Left ventricle myocardium superior (tissue), 1 donor: ENCODE measurements at places on chromosomes 12 and 14. TPM values are rescaled to one million over a fixed set of nuclear protein-coding genes. Genes with fewer than 3 reads are reported as not detected.

CD4 gene
- 8.4 TPM for total RNA-seq

DNA sequence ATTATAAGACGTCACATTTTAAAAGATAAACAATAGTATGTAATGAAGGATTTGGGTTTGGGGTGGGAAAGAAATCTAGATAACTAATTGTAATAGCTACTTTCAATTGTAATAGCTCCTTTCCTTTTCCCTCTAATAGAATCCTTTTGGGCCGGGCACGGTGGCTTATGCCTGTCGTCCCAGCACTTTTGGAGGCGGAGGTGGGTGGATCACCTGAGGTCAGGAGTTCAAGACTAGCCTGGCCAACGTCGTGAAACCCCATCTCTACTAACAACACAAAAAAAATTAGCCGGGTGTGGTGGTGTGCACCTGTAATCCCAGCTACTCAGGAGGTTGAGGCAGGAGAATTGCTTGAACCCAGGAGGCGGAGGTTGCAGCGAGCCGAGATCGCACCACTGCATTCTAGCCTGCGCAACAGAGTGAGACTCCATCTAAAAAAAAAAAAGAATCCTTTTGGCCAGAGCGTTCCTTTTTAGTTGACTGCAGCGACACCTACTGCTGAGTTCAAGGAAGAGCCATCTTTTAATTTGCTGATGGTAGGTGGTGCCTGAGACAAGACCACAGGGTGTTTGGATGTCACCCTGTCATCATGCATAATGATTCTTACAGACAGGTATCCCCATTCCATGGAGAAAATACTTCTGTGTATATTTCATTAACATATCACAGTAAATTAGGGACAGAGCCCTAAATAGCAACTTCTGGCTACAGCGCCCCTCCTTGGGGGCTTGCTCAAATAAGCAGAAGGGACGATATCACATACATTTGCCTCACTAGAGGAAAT lies 79.5 kb downstream of the ARMH4 start:
- DNase-seq: no peak

DNA sequence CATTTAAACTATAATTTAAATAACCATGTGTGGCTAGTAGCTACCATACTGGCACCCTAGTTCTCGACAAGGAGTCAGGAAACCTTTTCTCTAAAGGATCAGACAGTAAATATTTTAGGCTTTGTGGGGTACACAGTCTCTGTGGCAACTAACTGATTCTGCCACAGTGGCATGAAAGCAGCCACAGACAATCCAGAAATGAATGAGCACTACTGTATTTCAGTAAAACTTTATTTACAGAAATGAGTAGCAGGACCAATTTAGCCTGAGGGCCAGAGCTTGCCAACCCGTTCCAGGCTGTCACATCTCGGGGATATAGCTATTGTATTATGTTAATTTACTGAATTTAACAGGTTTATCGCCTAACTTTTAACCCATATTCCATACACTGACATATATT lies 278.7 kb downstream of the ITPR2 start:
- no peak for DNase-seq

CELA1 gene
- not detected for total RNA-seq

SIRT4 gene
- total RNA-seq: 10.2 TPM

GRCh38 chr14:74507840-74508239 lies 14.3 kb downstream of the ISCA2 start:
- DNase-seq: no peak

CCDC60 gene
- total RNA-seq: not detected

DNA sequence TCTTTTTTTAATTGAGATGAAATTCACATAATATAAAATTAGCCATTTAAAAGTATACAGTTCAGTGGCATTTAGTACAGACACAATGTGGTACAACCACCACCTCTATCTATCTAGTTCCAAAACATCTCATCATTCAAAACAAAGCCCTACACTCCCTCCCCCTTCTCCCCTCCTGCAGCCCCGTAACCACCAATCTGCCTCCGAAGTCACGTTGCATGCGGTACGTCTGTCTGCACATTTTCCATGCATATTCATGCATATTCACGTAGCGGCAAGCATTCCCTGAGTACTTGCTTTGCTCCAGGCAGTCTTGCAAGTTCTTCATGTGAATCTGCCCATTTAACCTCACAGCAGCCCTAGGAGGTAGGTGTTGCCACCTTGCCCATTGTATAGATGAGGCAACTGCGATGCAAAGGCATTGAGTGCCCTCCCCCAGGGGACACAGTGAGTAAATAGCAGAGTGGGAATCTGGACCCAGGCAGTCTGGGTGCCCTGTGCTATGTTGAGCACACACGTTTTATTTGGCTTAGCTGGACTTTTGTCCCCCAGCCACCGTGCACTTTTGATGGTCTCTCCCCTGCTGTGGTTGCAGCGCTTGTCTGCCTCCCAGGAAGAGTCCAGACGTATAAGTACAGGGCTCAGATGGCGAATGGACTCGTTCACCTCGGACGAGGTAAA lies 43.4 kb downstream of the RIN3 start:
- no peak for DNase-seq

TIMM9 gene
- 29.9 TPM for total RNA-seq

- DNase-seq: no peak
Observed at GRCh38 chr12:130419116-130419515, 81.4 kb downstream of the PIWIL1 start.

GRCh38 chr14:81480741-81481140 lies 52.9 kb downstream of the SEL1L start:
- DNase-seq: no peak

DNA sequence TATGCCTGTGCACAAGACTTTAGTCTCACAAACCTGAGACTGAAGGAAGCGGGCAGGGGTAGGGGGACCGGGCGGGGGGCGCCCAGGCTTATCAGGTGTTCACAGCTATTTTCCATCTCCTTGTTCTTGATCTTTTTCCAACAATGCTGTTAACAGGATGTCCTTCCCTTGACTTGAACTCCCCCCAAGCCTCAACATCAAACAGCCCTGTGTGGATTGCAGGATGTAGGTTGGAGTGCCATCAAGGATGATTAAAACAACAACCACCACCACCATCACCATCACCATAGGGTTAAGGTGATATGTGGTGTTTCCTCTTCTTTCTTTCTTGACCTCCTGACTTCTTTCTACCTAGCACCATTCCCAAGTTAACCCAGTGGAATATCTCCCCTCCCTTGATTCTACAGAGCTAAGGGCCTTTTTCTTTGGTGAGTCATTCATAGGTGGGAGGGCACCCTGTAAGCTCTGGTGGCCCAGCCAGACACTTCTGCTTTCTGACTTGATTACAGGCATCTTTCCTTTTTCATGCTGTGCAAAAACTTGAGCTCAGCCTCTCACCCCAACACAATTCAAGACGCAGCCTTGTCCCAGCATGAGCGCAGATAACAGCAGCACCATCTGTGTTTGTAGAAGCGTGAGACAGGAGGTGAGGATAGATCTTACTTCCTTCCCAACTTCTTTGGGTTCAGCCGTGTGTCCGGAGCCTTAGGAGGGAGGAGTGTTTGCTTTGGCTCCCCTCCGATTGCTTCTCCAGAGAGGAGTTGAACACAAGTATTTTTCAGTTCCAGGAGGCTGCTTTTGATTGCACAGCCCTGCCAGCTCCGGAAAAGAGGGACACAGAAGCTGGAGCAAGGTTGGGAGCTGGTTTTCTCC lies 26.8 kb downstream of the FLVCR2 start:
- DNase-seq: peak; percentile 40

DNA sequence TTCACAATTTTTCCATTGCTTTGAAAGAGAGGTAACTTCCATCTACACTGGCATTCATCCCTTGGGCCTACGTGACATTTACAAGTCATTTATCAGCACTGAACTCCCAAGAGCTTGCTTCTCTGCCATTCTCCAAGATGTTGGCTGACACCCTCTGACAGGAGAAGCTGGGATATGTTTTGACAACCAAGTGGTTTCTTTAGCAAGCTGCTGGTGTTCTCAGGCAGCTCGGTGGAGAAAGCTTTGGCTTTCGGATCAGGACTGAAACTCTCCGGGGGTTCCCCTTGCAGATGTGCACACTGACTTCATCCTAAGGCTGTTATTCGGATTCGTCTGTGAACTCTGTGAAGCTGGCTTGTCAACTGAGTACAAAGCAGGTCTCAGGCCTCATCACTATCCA lies 15.7 kb downstream of the KCNA5 start:
- no peak for DNase-seq

SLC17A8 gene
- not detected for total RNA-seq

- no peak for DNase-seq
Observed at GRCh38 chr14:62185078-62185477, 422.9 kb downstream of the SNAPC1 start.

- no peak for DNase-seq
Observed at GRCh38 chr12:110531741-110532333, 29.7 kb downstream of the RAD9B start.

GRCh38 chr12:122836027-122836921 lies 1.0 kb downstream of the HIP1R start:
- peak; percentile 43 for DNase-seq

- DNase-seq: no peak
Observed at GRCh38 chr14:89095036-89095435, 270.6 kb downstream of the TTC8 start.

OAS2 gene
- total RNA-seq: 8.0 TPM

GRCh38 chr12:92551853-92552397 lies 150.9 kb upstream of the PLEKHG7 start:
- DNase-seq: no peak

SLC25A21 gene
- total RNA-seq: 0.89 TPM

STAC3 gene
- total RNA-seq: 1.4 TPM

DNA sequence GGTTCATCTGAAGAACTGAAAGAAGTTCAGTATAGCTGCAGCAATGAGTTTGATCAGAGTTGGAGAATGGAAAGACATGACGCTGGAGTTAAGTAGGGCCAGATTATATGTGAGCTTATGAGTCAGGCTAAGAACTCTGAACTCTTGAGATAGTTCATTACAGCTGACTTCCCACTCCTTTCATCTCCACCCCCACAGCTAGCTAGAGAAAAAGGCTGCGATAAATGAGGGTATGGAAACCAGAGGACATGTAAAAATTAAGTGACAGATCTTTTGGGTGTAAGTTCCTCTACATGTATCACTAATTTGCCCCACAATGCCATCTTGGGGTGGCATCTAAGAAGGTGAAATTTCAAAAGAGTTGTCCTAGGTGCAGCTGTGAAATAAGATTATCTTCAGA lies 28.6 kb downstream of the PYM1 start:
- no peak for DNase-seq

DNA sequence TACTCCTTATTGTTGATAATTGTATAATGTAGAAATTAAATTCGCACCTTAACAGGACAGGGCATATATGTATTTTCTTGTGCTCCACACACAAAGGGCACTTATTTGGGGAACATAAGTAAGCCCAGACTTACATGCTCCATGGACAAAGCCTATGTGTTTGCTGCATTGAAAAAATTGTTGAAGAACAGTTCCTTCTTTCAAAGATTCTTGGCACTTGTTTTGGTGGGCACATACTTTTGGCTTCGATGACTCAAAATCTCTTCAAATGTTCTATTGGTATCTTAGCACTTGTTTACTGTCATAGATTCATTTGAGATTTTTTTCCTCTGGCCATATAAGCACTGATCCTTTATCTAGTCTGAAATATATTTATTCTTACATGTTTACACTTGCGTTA lies 1.4 kb upstream of the MAP4K5 start:
- no peak for DNase-seq

GRCh38 chr12:76238688-76239087 lies 109.5 kb downstream of the BBS10 start:
- DNase-seq: no peak

FZD10 gene
- total RNA-seq: 0.07 TPM

DNA sequence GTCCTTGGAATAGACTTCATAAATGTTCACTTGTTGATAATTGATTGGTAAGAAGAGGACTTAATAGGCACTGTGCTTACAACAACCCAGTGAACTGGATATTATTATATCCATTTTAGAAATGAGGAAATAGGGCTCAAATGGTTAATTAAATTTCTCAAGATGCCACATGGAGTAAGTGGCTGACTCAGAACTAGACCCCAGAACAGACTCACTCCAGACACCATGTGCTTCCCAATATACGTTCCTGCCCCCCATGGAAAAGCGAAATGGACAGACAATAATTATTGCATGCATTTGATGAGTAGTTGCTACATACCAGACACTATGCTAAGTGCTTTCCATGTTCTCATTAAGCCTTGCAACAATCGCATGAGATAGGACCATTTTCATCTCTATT lies 895 bp upstream of the ANKS1B start:
- no peak for DNase-seq

DNA sequence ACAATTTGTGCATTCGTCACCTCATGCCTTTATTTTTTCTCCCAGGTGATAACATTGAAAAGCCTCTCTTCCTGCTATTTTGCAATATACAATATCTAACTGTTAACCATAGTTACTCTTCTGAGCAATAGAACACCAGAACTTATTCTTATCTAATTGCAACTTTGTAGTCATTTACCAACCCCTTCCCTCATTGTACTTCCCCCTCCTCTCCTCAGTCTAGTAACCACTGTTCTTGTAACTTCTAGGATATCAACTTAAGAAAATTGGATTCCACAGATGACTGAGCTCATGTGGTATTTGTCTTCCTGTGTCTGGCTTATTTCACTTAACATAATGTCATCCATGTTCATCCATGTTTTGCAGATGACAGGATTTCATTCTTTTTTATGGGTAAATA lies 7.6 kb downstream of the MUCL1 start:
- no peak for DNase-seq

- DNase-seq: no peak
Observed at GRCh38 chr14:58118097-58118815, 33.8 kb downstream of the ARMH4 start.

FGD6 gene
- 23.5 TPM for total RNA-seq

KCNJ8 gene
- total RNA-seq: 55.5 TPM

DCAF11 gene
- 85.8 TPM for total RNA-seq

TAS2R20 gene
- 0.42 TPM for total RNA-seq

DHRS2 gene
- total RNA-seq: not detected

DNA sequence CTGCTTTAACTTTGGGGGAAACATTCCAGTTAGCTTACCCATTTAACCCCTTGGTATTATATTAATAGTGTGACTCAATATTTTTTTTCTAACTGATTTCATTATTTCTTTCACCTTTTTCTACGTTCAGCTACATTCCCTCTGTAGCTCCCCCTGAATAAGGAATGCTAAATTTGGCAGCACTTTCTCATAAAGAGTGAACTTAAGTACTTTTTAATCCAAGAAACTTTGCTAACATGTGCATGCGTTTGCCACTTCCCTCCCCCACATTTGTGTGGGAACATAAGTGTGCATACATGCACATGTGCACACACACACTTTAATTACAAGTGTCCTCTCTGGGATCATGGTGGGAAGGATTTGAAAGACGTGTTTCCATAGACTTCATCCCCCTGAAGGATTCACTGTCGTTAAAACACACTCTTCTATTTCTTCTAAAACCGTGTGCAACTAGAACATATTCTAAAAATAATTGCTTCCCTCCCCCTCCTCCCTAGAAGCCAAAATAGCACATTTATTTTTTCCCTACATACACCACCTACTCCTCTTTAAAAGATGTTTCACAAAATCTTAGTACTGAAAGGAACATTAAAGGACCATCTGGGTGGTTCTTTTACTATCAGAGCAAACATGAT lies 142.6 kb downstream of the PPM1H start:
- DNase-seq: no peak

DNA sequence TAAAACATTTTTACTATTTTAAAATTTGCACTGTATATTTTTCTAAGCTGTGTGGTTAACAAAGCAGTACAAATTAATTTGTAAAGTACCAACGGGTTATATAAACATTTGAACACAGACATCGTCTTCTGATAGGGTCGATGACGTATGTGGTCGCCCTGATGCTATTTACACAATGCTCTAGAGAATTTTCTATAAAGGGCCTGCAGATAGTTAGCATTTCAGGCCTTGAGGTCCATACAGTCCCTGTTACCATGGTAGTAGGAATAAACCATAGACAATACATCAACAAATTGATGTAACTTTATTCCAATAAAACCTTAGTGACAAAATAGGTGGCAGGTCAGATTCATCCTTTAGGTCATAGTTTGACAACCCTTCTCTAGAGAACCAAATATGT lies 25.7 kb upstream of the PDZRN4 start:
- no peak for DNase-seq

C12orf57 gene
- total RNA-seq: 238 TPM
